Hematopoietic multipotent progenitor cell treated with erythropoietin and hydrocortisone succinate and interleukin-3 and kit ligand, for 17 days (in vitro differentiated cells): ENCODE measurements at places on chromosomes 16 and 17.

DNA sequence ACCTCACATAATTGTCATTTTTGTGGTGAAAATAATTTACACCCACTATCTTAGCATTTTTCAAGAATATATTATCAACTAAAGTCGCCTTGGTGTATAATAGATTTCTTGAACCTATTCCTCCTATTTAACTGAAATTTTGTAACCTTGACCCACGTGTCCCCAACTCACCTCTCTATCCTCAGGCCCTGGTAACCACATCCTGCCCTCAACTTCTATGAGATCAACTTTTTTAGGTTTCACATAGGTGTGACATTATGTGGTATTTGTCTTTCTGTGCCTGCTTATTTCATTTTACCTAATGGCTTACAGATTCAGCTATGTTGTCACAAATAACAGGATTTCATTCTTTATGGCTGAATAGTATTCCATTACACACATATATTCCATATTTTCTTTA is 73.0 kb upstream of the CNTNAP4 start:
- DNase-seq: no peak

DNA sequence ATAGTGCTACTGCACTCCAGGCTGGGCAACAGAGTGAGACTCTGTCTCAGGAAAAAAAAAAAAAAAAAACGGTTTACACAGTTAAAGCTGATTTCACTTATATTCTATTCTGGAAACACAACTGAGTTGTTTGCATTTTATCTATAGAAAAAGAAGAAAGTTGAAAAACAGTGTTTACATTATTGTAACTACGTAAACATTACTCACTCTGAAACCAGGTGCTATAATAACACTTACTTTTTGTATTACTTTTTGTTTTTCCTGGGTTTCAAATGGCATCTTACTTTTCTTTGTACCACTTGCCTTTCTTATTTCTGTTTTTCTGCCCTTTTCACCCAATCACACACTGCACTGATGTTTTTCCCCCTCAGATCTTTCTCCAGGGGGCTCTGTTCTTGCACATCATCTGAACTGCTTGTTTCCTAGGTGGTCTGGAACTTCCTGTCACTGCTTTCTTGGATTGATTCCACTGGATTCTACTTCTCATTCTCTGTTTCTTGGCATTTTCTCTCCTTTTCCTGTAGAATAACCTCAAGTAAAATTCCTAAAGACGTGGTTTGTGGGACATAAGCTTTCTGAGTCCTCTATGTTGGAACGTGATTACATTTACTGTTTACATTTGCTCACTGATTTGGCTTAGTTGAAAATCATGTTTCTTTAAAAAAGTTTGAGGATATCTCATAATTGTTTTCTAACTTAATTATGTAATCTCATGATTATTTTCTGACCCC is 142.1 kb downstream of the HS3ST3B1 start:
- no peak for DNase-seq

- DNase-seq: no peak
Observed at GRCh38 chr17:17710728-17711541, 29.7 kb downstream of the RAI1 start.

GRCh38 chr17:78473951-78474613 is 95.6 kb downstream of the PGS1 start:
- DNase-seq: no peak

DNA sequence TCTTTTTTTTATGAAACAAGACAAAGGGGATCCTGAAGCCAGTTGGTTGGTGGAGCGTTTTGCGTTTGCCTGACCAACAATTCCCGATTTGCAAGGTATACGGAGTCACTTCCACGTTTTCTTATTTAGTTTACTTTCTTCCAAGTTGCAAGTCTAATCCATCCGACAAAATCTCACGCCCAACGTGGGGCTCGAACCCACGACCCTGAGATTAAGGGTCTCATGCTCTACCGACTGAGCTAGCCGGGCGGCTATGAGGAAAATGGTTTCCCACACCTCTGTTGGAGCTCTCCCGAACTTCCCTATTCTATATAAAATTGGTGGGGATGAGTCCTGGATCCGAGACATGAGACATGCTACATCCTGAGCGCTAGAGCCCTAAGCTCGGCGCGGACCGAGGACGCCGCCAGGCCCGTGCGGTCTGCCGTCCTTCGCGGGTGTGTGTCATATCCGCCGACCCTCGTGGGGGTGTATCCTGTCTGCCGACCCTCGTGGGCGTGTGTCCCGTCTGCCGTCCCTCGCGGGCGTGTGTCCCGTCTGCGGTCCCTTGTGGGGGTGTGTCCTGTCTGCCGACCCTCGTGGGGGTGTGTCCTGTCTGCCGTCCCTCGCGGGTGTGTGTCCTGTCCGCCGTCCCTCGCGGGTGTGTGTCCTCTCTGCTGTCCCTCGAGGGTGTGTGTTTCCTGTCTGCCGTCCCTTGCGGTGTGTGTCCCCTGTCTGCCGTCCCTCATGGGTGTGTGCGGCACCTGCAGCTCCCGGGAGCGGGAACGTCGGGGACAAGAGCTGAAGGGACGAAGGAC is 22.6 kb downstream of the ZNF213 start:
- peak; percentile 52 for DNase-seq

GRCh38 chr17:13600475-13601321 is 1.0 kb downstream of the HS3ST3A1 start:
- no peak for DNase-seq

DNA sequence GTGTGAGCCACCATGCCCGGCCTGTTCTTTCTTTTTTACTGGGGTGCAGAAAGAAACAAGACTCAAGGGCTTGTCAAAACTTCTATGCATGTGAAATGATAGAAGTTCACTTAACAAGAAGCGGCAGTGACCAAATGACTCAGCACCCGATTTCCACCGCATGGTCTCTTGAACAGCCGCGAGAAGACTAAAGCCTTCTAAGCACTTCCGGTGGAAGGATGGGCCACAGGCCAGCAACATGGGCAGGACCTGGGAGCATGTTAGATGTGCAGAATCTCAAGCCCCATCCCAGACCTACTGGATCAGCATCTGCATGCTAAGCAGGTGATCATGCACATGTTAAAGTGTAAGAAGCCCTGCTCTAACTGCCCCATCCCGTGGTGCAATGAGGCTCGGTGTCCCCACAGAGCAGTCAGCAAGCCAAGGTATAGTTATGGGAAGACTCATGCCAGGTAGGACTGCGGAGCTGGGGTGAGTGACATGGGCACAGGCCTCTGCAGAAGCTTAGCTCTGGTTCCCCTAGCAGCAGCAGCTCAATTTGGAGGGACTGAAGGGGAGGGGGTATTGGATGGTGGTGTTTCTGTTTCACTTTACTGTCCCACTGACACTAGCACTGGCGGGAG is 88.5 kb upstream of the HNF1B start:
- no peak for DNase-seq

- no peak for DNase-seq
Observed at GRCh38 chr17:2904135-2904534, 107.9 kb downstream of the RAP1GAP2 start.

- peak; percentile 63 for DNase-seq
Observed at GRCh38 chr17:27879987-27880608, 13.1 kb downstream of the LYRM9 start.

GRCh38 chr17:7475764-7476422 is 3.5 kb downstream of the ZBTB4 start:
- DNase-seq: peak; percentile 78

- DNase-seq: no peak
Observed at GRCh38 chr17:71192848-71193247, 928.0 kb upstream of the SOX9 start.

DNA sequence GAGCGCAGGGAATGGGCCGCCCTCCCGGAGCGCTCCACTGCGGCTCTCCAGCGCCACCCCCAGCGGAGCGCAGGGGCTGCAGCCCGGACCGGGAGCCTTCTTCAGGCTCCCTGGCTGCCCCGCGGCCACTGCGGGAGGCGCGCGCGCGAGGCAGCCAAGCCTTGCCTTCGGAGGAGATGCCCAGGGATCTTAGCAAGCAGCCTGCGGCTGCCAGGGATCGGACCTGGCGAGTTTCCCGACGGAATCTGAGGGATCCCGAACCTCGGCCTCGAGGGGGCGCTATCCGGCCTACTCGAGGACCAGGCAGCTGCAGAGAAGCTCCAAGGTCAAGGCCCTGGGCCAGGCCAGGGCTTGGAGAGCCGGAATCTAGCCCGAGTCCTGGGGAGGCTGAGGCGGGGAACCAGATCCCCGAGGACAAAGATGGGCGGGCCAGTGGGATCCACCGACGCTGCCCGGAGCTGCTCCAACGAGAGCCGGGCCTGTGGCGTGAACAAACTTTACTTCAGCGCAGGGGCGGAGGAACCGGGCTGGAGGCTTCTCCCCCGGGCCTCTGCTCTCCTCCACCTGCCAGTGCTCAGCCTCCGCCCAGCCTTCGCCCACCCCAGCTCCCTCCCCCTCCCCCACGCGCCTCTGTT is at the start of gene IRX6:
IRX6 (plus strand) TSS at position 567 of the 635 bp plus-strand sequence. CDS start 889 bp downstream, outside the sequence.
- no peak for DNase-seq

DNA sequence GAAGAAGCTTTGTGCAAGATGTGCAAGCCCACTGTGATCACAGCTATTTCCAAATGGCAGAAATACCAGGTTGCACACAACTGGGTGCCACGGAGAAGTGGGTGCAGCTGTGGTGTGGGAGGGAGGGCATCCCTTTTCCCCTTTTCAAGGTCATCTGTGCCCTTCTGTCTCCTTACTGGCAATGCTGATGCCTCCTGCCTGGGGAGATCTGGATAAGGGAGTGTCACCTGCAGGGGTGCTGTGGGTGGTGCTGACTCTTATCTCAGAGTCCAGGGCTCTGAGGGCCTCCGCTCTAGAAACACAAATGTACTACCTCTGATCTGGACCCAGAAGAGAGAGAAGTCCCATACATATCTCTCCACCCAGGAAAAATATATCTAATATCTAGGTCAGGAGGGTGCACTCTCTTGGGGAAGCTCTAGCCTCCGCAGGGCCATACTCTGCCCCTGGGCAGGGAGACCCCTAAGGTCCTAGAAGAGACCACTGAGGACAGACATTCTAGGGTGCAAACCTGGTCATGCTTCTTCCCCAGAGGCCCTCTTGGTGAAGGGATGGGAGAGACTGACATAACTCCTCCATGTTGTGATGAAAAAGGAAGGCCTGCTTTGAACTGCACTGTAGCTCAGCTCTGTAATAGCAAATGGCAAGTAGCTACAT is 18.5 kb downstream of the NPRL3 start:
- peak; percentile 91 for DNase-seq

DNA sequence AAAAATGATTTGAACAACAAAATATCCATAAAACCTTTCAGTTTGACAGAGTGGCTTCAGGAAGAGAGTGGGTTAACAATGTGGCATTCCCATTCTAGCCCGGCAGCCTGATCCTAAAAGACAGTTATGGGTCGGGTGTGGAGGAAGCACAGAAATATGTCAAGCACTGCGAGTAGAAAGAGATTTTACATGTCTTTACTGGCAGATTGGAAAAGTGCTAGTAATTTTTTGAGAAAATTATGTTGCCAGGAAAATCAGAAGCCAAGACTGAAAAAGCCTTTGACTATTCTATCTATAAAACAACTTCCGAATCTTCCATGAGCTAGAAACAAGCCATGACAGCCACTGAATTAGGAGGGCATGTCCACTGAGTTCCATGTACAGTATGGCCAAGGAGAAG is 5.8 kb downstream of the CCL2 start:
- DNase-seq: no peak

- DNase-seq: no peak
Observed at GRCh38 chr16:30340621-30341020, 14.5 kb downstream of the CD2BP2 start.

DNA sequence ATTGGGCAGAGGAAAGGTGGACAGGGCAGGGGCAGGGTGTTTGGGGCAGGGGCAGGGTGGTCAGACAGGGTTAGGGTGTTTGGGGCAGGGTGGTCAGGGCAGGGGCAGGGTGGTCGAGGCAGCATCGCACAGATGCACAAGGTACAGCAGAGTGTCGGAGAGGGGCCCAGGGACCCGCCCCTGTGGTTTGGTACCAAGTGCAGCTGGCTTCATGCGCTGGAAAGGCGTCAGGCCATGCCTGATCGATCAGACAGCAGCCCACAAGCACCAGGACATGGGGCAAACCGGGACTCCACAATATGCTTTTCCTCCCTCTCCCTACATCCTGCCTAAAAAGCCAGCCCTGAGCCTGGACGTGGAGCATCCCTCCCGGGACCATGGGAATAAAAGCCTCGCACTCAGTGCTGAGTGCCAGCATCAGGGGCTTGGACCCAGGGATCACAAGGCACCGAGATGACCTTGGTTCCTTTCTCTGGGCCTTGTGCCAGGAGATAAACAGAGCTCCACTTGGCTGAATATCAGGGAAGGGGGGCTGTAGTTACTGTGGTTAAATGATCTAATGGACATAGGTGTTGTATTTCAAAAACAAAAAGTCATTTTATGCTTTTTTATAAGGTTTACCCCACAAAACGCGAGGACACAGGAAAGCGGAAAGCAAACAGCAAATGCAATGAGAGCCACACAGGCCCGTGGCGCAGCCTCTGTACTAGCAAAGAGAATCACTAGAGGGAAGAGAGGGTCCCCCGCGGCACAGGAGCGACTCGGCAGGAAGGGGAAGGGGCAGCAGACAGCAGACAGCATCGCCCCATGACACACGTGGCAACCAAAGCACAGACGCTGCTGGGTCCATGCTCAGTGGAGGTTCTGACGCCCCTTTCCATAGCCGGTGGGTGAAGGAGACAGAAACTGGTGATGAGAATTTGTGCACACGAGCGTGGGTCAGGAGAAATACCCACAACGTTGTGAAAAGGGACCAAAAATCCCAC is 5.3 kb upstream of the HEXD start:
- DNase-seq: no peak

- DNase-seq: no peak
Observed at GRCh38 chr16:22031483-22032083, 23.7 kb downstream of the MOSMO start.

GRCh38 chr16:22727285-22728166 is 86.4 kb upstream of the HS3ST2 start:
- DNase-seq: no peak

DNA sequence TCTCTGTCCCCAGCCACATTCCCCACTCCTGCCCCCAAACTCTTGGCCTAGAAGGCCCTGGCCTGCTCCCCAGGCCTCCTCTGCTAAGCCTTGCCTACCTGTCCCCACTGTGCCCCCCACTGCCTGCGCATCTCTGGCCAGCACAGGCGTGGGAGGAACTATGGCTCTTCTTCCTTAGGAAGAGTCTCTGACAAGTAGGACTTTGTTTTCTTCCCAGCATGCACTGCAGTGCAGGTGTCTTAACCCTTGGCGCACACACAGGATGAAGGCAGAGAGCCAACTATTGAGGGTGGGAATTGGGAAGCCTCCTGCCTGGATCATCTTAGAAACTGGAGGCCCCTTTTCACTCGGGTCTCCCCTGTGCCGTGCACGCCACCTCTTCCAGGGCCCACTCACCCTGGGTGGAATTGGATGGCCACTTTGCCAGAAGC is 3.6 kb downstream of the AMDHD2 start:
- no peak for DNase-seq

- DNase-seq: no peak
Observed at GRCh38 chr16:67857547-67858233, 10.2 kb upstream of the CENPT start.
